ENCODE measurements at places on chromosomes 1 and 21.

DNA sequence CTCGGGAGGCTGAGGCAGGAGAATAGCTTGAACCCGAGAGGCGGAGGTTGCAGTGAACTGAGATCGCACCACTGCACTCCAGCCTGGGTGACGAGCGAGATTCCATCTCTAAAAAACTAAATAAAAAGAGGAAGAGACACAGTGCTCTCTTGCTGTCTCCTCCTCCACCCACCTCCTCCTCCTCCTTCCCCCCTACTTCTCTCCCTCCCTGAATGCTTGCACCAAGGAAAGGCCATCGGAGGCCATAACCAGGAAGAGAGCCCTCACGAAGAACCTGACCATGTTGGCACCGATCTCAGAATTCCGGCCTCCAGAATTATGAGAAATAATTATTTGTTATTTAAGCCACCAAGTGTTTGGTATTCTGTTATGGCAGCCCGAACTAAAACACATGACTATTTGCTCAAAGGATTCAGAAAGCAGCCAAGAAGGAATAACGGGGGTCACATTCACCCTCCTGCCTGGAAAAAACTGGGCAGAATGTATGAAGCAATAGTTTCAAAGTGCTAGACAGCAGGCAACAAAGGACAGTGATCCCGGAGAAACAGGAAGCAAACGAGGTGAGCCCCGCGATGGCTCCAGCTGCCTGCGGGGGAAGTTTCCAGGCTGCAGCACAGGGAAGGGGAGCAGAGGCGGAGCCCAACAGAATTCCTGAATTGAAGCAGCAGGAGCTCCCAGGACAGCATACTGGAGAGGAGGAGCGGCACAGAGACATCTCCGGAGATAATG, 35.8 kb downstream of the LDLRAD1 start:
- peak; percentile 82 for DNase-seq

DNA sequence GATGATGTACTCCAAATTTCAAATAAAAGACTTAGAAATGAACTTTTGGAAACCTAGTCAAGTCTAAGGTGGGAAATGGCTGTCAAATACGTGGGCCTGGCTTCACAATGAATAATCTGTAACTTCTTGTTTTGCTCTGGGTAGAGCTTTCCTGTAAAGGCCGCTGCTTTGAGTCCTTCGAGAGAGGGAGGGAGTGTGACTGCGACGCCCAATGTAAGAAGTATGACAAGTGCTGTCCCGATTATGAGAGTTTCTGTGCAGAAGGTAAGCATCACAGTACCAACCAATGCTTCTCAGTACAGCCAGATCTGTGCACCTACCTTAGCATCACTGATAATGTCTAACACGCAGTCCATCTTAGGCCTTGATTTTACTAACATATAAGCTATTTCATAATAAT, 73.6 kb downstream of the TPR start:
- DNase-seq, result no peak

GRCh38 chr1:247156787-247157232, 15.0 kb downstream of the ZNF124 start:
- DNase-seq, result no peak

DNA sequence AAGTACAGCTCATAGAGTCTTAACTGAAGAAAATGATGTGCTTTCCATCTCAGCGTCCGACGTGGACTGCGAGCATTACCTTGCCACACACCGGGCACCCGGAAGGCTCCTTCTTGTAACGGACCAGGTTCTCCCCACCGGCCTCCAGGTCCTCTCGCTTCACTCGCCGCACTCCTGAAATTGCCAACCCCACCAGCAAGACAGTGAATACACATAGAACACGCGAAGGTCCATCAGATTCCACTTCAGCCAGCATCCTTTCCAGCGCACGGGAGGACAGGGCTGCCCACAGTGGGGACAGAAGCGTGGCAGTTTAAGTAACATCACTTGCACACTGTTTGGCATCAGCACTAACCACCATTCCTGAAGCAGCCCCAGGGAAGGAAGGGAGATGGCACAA, 53.3 kb downstream of the PRDM15 start:
- DNase-seq, result no peak

GRCh38 chr1:42680055-42680454, 2.2 kb upstream of the YBX1 start:
- no peak for DNase-seq

GRCh38 chr21:31755027-31755426, 23.1 kb upstream of the SCAF4 start:
- no peak for DNase-seq

DNA sequence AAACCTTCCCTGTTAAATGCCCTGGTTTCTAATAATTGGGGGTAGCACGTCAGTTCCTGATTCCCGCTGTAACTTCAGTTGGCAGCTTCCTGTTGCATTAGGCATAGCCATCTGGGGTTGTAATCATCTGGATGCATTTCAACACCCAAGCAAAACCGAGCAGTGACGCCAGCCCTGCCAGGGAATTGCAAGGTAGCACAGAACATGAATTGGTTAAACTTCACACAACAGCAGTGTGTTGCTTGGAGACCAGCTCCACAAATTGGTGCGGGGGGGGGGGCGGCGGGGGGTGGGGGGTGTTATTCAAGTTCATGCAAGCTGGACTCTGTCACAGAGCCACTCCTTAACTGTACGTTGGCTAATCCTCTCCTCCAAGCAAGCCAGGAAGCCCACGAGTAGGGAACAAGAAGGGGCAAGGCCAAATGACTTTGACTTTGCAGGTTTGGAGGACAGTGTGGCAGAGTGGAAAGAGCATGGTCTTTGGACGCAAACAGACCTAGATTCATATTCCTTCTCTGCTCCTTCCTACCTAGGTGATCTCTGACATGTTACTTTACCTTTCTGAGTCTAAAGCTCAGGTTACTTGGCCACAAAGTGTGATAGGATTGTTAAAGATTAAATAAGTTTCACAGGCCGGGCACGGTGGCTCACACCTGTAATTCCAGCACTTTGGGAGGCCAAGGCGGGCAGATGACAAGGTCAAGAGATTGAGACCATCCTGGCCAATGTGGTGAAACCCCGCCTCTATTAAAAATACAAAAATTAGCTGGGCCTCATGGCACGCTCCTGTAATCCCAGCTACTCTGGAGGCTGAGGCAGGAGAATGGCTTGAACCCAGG, 4.7 kb downstream of the LAX1 start:
- DNase-seq, result peak; percentile 87

DNA sequence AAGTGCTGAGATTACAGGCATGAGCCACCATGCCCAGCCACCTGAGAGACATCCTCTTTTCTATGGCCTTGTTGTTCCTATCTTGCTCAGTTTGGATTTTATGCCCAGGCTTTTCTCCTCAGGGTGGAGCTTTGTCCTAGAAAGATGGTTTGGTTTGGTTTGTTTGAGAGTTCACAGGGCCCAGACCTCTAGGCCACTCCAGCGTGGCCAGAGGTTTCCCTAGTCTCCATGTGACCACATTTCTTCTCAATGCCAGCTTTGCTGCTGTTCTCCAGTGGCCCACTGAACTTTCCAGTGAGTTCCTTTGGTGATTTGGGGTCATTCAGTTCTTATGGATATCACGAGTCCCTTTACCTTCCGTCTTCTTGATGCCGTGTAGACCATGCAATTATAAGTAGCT, 92.6 kb upstream of the SERBP1 start:
- no peak for DNase-seq

DNA sequence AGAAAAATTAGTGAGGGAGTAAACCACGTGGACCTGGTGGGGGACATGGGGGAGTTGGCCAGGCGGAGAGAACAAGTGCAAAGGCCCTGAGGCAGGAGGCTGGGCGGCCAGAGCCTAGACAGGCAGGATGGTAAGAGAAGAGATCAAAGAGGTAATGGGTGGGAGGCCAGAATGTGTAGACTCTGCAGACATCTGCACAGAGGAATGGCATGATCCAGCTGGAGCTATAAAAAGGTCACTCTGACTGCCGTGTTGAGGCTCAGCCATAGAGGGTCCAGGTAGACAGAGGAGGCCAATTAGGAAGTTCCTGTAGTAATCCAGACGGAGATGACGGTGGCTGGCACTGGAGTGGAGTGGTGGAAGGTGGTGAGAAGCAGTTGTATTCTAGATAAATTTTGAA, 3.6 kb downstream of the H6PD start:
- no peak for DNase-seq

GRCh38 chr1:62425041-62425440, 11.8 kb upstream of the USP1 start:
- DNase-seq, result no peak

- DNase-seq, result no peak
Measured at GRCh38 chr1:147824798-147825197, 64.4 kb upstream of the GJA5 start.

DNA sequence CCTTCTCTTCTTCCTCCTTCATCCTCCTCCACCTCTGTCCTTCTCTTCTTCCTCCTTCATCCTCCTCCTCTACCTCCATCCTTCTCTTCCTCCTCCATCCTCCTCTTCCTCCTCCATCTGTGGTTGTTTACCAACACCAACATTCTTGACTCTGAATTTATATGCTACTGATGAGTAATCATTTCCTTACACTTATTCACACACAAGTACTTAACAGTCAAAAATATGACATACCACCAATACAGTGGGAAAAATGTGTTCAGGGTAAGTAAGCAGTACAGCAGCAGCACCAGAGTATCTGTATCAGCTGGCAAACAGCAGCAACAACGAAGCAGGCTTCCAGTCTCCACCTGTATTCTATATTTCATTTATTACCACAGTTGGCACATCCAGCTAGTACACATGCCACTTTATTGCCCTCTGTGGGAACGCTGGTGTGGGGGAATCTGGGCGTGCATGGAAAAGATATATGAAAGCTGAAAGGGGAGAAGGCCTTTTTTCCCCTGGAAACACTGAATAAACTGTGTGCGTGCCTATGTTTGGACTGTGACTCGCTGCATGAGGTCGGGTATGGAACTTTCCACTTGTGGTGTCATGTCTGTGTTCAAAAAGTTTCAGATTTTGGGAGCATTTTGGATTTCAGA, 16.0 kb downstream of the ADSS2 start:
- peak; percentile 35 for DNase-seq

GRCh38 chr1:186572509-186572908, 107.7 kb downstream of the PTGS2 start:
- no peak for DNase-seq

DNA sequence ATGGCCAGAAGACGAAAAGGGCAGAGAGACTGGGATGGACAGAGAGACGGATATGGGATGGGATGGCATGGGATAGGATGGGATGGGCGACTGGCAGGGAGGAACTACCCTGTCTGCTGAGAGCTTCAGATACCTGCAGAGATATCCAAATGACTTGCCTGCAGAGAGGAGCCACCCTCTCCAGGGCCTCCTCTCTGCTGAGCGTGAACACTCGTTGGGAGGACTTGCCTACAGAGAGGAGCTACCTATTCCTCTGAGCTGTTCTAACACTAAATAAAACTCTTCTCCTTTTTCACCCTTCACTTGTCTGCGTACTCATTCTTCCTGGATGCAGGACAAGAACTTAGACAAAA, 67.1 kb upstream of the LRRN2 start:
- DNase-seq, result no peak

DNA sequence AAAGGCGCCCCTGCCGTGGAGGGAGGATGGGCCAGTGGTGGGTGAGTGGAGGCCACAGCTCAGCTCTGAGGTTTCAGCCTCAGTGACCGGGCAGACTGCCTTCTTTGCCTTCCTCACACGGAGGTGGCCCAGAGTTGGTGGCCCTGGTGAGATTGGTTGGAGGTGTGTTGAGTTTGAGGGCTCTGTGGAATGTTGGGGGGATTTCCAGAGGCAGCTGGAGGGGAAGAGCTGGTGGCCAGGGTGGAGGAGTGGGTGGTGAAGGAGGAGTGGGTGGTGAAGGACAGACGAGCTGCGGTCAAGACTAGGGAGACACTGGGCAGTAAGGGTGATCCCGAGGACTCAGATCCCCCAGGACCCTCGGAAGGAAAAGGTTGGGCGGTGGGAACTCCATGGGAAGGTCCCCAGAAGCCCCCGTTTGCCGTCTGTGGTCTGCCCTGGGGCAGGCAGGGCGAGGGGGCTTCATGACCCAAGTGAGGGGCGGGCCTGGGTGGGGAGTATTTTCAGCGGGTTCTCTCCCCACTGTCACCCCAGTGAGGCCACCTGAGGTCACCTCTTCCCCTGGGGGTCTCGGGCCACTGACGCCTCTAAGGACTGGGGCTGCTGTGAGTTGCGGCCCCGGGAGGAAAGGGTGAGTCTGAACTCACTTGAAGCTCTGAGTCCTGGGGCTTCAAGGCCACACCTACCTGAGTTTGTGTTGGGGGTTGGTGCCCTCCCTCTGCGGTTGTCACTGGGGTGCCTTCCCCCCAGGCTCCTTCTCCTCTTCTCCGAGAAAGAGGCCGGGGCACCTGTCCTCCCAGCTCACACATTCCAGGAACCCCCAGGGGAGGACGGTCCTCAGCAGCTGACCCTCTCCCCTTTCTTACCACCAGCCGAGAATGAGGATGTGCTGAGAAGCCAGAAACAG, 22.7 kb upstream of the PIK3CD start:
- DNase-seq, result no peak

DNA sequence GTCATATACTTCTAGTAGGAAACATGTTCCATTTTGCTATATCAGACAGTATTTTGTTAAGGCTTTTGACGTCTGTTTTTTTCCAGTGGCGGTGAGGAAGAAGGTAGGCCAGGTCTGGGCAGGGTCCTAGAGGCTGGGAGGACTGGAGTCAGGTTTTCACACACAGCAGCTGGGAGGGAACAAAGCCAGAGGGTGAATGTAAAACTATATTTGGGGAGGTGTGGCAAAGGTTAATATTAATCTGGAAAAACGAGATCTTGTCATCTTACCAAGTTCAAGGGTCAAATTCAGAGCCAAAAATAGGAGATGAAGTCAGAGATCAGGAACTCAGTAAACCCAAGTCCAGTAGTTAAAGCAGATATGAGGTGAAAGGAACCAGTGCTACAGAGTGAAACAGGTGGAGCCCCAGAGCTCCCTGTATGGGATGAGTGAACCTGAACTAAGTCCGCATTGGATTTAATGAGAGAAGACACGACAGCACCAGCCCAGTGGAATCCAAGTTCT, 10.7 kb upstream of the OTUD7B start:
- no peak for DNase-seq

DNA sequence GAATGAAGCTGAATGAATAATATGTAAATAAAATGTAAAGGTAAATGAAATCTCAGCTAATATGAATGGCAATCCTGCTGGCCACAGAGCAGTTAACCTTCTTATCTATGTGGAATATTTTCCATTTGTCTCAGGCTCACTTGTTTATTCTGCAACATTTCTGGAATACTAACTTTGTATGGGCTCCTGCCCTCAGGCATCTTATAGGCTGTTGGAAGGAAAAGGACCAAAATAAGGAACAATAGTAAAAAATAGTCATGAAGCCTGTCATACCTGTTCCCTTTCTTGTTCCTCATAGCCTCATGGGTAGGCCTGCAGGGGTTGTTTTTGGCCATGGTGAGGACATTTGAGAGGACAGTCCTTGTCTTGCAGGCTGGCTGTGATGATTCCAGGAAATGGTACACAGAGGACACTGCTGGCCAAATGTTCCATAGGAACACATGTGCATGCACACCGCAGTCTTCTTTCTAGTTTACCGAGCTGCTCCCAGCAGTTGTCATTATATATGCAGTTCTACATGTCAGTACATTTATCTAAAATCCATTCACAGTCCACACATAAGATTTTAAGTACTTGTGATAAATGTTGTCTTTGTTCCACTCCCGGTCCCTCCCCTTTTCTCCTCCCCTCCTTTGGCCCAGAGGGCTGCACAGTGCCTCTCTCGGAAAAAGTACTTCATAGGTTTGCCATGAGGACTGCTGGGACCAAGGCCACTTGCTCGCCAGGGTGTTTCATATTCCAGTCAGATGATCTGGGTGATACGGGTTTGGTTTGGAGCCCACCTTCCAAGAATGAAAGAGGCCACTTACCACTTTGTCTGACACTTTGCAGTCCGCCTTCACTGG, 15.2 kb upstream of the KCNQ4 start:
- no peak for DNase-seq

Data from GM03348 (cell line).